IPS-NIHi11 (cell line): ENCODE measurements at places on chromosomes 11 and 22.

- peak; percentile 40 for DNase-seq
Measured at GRCh38 chr11:117145393-117145761, 1.3 kb downstream of the PAFAH1B2 start.

DNA sequence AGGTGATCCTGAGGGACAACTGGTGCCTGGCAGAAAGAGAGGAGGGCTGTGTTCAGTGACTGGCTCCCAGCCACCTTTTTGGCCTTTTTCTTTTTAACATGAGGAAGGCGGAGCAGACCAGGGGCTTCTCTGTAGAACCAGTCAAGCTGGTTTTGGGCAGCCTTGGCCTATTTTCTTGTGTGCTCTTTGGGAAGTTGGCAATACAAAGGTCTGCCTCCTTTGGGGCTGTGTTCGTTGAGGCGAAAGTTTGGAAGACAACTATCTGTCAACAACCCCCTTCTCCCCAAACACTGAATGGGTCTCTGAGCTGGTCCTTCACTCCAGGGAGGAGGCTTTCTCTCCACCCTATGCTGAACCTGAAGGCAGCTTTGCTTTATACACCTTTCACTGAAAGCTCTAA lies 8.5 kb downstream of the MARK2 start:
- peak; percentile 54 for DNase-seq

DNA sequence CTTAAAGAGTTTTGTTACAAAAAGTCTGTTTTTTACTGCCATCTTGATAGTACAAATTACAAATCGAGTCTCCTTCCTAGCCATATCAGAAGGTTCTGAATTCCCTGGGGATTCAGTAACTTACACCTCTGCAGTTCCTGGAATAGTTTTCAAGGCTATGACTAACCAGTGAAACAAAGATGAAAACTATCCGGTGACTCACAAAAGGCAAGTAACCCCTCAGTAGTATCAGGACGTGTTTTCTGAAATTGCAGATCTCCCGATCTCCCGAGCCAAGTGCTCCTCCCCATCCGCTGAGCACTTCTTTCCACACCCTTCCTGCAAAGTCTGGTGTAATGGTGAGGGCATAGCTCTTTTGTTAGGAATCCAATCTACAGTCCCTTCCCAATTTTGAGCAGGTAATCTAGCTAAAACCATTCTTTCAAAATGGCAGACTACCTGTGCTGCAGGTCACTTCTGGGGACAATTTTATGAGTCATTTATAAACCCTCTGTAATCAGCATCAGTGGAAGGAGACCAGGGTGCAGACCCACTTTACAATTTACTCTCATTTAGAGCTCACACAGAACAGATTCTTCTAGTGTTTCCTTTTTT lies 7.7 kb downstream of the E2F8 start:
- no peak for DNase-seq

GRCh38 chr11:104246590-104246989 lies 82.6 kb upstream of the PDGFD start:
- no peak for DNase-seq

GRCh38 chr11:110279881-110280280 lies 16.5 kb downstream of the RDX start:
- no peak for DNase-seq

- DNase-seq = no peak
Measured at GRCh38 chr11:87114093-87114492, 76.4 kb downstream of the TMEM135 start.

DNA sequence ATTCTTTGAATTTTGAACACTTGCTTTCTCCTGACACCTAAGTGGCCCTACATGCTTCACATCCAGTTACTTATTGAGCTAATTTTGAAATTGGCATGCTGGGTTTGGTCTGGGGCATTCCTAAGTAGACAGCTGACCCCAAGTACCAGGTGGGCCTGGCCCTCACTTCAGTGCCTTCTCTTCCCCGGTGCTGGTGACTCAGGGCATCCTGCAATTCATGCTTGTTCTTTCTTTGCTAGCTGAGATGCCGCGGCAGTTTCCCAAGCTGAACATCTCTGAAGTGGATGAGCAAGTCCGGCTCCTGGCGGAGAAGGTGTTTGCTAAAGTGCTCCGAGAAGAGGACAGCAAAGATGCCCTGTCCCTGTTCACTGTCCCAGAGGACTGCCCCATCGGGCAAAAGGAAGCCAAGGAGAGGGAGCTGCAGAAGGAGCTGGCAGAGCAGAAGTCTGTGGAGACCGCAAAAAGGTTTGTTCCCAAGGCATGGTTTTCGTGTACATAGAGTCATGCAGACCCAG lies 6.3 kb downstream of the AMPD3 start:
- DNase-seq = no peak
